Bronchus fibroblast of lung (primary cell): ENCODE measurements at places on chromosomes 2 and 18. TPM values are rescaled to one million over a fixed set of nuclear protein-coding genes. Genes with fewer than 3 reads are reported as not detected.

The SCYGR3 gene
- total RNA-seq = not detected in 2 replicates

The TFPI gene
- total RNA-seq = 93.5 and 140 TPM in 2 replicates

The ATP6V1C2 gene
- not detected in 2 replicates for total RNA-seq

The GREB1L gene
- under 0.01 and 0.30 TPM in 2 replicates for total RNA-seq

The RGPD4 gene
- total RNA-seq = not detected in 2 replicates
